ENCODE measurements at places on chromosomes 7 and 10. TPM values are rescaled to one million over a fixed set of nuclear protein-coding genes. Genes with fewer than 3 reads are reported as not detected.

DNA sequence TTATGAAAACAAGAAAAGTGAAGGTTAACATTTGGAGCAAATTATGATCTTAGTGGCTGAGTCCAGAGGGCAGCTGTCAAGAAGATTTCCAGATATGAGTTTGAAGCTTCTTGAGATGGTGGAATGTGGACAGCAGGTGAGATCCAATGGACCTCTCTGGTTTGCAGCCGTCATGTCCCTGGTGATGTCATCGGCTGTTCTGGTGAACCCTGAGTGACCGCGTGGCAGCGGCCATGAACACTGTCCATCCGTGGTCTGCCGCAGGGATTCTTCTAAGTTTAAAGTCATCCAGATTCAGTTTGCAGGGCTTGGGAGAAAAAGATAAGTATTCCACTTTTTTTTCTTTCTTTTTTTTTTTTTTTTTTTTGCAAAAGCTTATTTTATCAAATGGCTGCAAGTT lies 15.8 kb upstream of the VIPR2 start:
- DNase-seq = no peak

Gene LOXL4
- total RNA-seq = 3.7 TPM

- no peak for DNase-seq
Observed at GRCh38 chr10:116892907-116893685, 43.8 kb downstream of the ENO4 start.

DNA sequence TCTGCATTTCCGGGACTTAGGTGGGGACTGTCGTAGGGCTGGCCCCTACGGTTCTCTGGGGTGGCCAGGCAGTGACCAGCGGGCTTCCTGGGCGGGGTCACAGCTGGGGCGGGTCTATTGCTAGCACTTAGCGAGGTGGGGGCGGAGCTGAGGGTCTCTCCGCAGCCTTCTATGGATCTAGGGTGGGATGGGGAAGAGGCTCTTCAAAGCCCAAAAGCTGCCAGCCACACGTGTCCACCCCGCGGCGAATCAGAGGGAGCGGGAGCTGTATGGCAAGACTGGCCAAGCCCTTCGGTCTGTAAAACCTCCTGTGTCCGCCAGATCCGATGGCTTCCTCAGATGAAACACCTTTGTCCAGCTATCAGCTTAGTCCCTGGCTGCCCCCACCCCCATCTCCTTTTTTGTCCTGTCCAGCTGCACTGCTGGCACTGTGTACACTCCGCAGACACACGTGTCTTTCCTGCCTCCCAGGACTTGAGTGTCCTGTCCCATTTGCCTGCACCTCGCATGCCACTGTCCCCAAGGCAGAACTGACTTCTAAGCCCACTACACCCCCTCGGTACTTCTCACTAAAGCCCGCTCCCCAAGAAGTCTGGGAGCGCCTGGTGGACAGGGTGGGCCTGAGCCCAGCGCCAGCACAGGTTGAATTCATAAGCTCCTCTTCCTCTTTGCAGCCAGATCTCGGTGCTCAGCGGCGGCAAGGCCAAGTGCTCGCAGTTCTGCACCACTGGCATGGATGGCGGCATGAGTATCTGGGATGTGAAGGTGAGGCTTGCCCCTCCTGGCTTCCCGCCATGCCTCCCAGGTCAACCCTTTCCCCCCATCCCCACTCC lies 14.8 kb downstream of the PDAP1 start:
- no peak for DNase-seq

All from Caco-2 (cell line).